ENCODE measurements at places on chromosomes 2 and 18.

GRCh38 chr2:42752816-42753813 lies 10.8 kb downstream of the OXER1 start:
- no peak for DNase-seq

DNA sequence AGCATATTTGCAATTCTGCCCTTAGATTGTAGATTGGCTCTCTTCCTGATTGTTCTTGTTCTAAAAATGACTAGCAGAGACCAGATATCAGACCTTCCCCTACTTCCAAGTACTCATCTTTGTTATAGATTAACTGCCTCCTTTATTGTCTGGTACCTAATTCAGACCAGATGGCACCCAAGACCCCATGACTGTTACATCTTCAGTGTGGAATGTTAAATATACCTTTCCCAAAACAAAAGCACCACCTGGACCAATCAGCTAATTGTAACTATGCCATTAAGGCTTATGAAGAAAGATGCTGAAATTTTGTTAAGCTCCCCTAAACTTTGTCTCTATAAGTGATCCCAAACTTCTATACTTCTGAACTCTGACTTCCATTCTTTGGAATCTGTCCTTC lies 12.0 kb upstream of the TFPI start:
- no peak for DNase-seq

- no peak for DNase-seq
These were observed 228.4 kb upstream of the MEX3C start for GRCh38 chr18:51425889-51426288.

GRCh38 chr2:101806701-101807100 lies 109.2 kb downstream of the MAP4K4 start:
- no peak for DNase-seq

DNA sequence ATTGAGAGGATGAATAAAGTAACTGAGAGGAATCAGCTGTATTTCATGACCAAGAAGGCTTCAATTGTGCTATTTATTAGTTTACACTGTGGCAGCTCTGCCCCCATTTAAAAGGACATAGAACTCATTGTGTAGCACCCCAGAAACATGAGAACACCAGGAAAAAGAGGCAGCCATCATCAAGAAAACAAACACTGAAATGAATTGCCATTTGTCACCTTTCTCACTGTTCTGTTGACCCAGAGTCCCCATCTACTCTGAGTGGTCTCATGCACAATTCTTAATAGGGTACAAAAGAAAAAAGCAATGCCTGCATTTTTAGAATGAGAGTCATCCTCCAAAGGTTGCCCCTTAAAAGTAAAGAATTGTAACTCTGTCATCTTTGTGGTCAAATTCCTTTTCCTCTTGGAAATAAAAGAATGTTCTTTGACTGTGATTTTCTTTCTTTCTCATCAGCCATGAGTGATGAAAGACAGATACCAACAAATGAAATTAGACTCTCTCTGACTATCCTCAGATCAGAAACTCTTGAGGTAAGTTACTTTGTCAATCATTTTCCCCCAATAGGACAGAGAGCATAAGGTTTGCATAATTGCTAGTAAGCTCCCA lies 1941.9 kb upstream of the PIK3C3 start:
- DNase-seq: no peak

DNA sequence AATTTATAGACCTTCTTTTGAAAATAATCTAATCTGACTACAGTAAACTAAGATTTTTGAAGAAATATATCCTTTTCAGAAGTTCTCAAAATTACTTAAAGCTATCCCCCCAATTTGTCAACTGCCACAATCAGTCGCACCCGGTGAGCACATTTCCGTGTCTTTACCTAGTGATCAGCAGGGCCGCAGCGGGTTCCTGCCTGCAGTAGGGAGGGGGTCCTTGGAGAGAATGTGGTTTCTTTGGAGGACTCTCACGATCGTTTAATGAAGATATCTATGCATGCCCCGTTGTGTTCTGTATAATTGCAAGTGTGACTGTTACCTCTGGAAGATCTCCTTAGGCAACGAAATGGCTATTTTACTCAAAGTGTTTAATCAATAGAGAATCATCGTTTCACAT lies 251.9 kb upstream of the RAB12 start:
- no peak for DNase-seq

- DNase-seq: no peak
These were observed 169.6 kb downstream of the FMNL2 start for GRCh38 chr2:152504618-152505017.

- DNase-seq: no peak
These were observed 762 bp downstream of the INO80C start for GRCh38 chr18:35497027-35497369.

DNA sequence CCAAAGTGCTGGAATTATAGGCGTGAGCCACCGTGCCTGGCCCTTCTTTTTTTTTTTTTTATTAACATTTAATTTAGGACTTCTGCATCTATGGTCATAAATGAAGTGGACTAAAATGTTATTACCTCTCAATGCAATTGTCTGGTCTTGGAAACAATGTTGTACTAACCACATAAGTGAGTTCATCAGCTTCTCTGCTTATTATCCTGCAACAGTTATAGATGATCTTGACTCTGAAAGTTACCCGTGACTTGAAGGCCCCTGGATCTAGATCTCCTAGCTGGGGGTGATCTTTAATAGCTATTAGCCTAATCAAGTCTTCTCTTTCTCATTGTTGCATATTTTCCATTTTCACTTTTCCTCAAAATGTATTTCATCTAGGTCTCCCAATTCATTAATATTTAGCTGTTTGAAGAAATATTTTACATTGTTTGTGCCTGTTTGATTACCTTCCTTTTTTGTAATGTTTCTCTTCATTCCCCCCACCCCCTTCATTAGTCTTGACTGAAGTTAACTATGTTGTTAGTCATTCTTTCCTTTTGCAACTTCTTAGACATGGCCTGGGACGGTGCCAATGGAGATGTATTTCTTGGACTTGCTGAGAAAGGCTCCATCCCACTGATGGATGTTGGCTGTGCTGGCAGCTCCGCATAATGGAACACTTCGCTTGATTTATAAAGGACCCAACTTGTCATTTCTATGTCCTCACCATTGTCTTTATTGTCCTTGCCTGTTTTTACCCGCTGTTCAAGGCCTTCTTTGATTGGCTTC lies 141.6 kb upstream of the RIOK3 start:
- no peak for DNase-seq

GRCh38 chr2:224004105-224004695 lies 34.9 kb downstream of the SERPINE2 start:
- no peak for DNase-seq

- no peak for DNase-seq
These were observed 10.7 kb upstream of the ANO7 start for GRCh38 chr2:241177526-241178334.

DNA sequence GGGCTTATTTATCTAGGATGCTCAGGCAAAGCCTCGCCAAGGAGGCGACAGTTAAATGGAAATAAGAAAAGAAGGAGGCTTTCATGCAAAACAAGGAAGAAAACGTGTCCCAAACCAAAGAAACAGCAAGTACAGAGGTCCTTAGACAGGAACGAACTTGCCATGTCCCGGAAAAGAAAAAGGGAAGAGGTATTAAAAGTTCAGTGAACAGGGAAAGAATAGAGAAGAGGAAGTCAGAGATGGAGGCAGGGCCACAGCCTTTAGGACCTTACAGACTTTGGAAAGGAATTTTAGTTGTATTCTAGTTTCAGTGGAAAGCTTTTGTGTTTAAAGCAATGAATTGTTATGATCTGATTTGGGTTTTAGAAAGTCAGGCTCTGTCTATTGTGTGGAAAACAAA lies 22.1 kb downstream of the IKZF2 start:
- no peak for DNase-seq

- no peak for DNase-seq
These were observed 15.2 kb downstream of the LRATD1 start for GRCh38 chr2:14647714-14648113.

GRCh38 chr2:16169381-16169960 lies 229.1 kb downstream of the MYCN start:
- no peak for DNase-seq

DNA sequence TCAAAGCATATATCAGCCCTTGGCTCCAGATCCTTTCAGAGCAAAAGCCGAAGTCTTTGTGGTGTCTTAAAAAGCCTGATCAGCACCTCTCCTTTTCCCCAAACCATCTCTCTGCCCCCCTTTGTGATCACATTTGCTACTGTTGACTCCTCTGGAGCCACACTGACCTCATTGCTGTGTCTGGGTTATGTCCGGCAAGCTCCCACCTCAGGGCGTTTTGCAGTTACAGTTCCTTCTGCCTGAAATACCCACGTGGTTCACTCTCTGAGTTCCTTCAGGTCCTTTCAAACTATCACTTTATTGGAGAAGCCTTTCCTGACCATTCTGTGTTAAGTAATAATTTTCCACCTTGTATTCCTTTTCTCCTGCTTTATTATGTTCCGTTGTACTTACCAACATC lies 11.8 kb downstream of the C2orf69 start:
- no peak for DNase-seq

GRCh38 chr2:239293775-239294430 lies 106.9 kb downstream of the HDAC4 start:
- DNase-seq: no peak

DNA sequence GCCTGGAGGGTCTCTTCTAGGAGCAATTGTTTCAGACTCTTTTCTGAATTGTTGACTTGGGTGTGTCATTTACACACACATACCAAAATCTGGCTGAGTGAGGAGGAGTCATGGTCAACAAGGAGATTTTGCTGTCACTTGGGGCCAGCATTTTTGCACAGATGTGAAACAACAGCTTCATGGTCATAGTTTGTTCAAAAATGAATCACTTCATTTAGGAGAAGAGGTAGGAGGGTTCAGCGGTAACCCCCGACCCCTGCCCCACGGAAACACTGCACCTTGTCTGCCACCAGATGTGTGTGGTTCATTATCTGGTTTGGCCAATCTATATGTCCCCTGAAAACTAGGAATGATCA lies 42.2 kb downstream of the LBH start:
- no peak for DNase-seq

- DNase-seq: no peak
These were observed 514.2 kb downstream of the TXNL1 start for GRCh38 chr18:56124186-56124585.

DNA sequence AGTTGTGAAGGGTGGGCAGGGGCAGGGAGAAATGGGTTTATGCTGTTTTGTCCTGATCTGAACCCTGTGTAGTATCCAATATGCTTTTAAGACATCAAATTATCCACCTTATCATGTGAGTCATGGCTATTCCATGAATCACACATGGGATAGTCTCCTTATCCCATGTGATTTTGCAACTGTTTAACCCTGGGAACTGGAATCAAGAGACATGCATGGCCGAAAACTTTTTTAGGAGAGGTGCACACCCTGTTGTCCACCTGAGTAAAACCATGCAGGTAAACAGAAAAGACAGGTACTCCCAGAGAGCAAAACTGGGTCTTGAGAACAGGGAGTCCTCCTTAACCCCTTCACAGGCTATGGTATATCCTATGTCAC lies 490.6 kb upstream of the HS6ST1 start:
- no peak for DNase-seq

DNA sequence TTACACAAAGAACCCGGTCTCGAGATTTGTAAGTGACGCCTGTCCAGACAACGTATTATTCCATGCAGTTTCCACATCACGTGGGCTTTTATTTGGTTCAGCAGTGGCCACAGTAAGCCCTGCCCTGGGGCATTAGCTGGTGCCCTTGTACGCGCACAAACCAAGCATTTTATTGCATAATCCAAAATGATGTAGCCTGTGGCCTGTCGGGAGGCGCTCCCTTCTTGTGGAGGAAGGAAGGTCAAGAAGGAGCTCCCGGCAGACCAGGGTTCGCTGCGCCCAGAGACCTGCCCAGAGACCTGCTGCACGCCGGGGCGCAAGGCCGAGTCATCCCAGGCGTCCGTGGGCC lies 179.6 kb upstream of the ALKAL2 start:
- DNase-seq: no peak

GRCh38 chr2:12350821-12351220 lies 365.9 kb upstream of the TRIB2 start:
- DNase-seq: no peak

GRCh38 chr18:10833656-10834055 lies 307.8 kb downstream of the NAPG start:
- no peak for DNase-seq

DNA sequence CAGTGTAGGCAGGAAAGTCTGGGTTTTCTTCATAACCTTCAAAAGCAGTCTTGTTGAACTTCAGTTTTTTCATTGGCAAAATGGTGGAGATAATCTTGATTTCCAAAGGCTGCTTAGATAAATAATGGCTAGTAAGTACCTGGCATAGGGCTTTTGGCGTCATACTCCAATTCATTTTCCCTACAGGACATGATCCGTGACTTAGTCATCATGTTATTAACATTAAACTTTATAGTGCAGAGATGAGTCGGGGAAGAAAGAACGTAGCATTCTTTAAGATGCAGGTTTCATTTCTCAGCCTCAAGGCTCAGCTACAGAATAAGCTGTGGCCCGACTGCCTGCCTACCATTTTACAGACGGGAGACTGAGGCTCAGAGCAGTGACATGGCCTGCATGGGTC lies 64.0 kb downstream of the RALBP1 start:
- DNase-seq: no peak

- DNase-seq: no peak
These were observed 303.7 kb upstream of the HS6ST1 start for GRCh38 chr2:128622371-128622770.

GRCh38 chr2:203997980-203998809 lies 61.6 kb downstream of the ICOS start:
- DNase-seq: no peak

- DNase-seq: no peak
These were observed 1024.7 kb upstream of the PIK3C3 start for GRCh38 chr18:40930211-40930882.

DNA sequence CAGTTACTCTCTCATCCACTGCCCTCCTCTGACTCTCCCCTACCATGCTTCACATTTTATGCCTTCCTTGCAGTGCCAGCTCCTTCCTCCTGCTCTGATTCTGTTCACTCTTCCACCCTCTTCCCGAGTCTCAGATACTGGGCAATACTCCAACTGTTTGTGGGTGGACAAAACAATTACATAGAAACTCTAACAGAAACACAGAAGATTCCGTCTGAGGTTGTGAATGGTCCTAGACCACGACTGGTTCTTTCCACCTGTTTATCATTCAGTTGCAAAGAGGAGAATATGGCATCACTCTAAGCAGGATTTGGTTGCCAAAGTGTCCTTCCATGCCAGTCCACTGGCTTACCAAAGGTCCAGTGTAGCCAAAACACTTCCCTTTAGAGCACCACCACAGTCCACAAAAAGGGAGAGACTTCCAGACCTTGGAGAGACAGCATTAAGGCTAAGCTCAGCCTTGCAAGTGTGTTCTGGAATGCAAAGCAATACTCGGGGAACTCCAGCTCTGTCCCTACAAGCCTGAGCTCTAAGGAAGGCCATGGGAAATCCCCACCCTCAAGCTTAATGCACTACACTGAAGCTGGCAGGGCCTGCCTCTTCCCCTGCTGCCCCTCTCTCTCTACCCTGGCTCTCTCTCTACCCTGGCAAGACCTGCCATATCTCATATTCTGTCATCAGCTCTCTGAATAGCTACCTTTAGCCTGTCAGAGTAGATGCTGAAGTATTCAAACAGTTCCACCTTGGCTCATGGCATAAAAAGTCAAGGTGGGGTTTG lies 33.6 kb upstream of the RND3 start:
- DNase-seq: no peak

Data from activated T-helper 1 cell treated with anti-CD3 and anti-CD28 coated beads, Interleukin-2, amount 50 U/mL, for 16 hours (primary cell).